HT-29 (cell line): ENCODE measurements at places on chromosomes 2 and 18. TPM values are rescaled to one million over a fixed set of nuclear protein-coding genes. Genes with fewer than 3 reads are reported as not detected.
A peak's percentile ranks its signal among the peaks of the same experiment; 100 is the strongest.

The AMER3 gene
- not detected in 2 replicates for total RNA-seq

The OR6B2 gene
- total RNA-seq = not detected in 2 replicates

The CASP8 gene
- total RNA-seq = 19.4 and 20.1 TPM in 2 replicates

The EMILIN2 gene
- 33.0 and 48.0 TPM in 2 replicates for total RNA-seq

The PTPRN gene
- not detected in 2 replicates for total RNA-seq

The GLS gene
- 25.2 and 27.7 TPM in 2 replicates for total RNA-seq

DNA sequence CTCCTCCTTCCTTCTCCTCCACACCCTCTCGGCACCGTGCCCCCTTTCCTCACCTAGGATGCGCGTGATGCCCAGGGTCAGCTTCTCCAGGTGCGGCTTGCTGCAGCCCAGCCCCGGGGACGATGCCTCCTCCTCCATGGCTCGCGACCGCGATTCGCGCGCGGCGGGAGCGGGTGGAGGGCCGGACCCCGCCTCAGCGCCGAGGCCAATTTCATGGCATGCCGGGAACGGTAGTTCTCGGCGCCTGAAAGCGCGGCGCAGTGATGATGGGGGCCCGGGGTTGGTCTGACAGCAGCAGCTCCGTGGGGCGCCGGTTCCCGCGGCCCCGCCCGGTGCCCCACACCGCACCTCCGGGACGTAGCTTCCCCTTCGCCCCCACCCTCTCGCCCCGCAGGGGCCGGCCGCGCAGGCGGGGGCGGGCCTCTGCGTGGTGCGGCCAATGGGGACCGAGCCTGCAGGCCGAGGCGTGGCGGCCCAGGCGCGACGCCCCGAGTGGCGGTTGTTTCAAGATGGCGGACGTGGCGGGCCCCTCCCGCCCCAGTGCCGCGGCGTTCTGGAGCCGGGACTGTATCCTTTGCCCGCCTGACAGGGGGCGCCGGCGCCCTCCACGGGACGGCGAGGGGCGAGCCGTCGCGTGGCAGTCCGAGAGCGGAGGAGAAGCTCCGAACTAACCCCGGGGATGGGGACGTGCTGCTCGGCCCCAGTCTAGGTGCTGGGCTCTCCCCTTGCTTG, at the start of the genes KIAA1328 and TPGS2:
KIAA1328 (plus strand) TSS at position 498 of the 732 bp plus-strand sequence; CDS start at position 510, 12 bp downstream.
TPGS2 (minus strand) TSS at position 373 of the 732 bp plus-strand sequence; CDS start at position 138, 235 bp downstream.
- DNase-seq = peak; percentile 75

- no peak for DNase-seq
Observed at GRCh38 chr18:22567794-22568193, 150.1 kb upstream of the CTAGE1 start.

GRCh38 chr18:5975111-5976002, 80.0 kb upstream of the TMEM200C start:
- no peak for DNase-seq

- DNase-seq = no peak
Observed at GRCh38 chr2:81276595-81276994, 972.0 kb upstream of the LRRTM1 start.

DNA sequence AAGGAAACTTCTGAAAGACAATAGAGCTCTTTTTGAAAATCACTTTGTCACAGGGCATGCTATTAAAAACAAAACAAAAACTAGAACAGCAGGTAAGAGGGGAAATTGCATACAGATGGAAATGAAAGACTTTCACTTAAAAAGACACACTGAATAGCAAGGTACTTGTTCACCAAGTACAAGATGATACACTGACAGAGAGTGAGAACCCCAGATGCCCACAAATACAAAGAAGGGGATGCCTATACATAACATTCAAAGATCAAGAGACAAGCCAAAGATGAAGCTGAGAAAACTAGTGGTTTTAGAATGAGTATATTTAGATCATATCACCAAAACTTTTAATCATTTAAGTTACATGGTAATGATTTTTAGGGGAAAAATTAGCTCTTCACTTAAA, 60.7 kb downstream of the ASXL2 start:
- DNase-seq = no peak

GRCh38 chr18:6997808-6998207, 119.8 kb downstream of the LAMA1 start:
- DNase-seq = no peak

DNA sequence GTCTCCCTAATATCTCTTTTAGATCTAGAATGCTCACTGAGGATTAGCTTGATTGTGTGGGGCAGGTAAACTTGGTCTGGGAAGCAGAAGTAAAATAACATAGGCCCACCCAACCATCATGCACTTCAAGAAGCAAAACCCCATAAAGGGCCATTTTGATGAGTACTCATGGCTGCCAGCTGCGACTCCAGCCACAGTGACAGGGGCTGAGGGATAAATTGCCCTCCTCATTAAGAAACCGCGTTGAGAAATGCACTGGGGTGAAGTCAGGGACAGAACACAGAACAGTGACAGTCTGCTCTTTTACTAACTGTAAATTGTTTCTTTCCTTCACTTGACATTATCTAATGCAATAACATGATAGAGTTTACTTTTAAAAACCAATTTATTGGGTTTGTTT, 60.2 kb downstream of the RND3 start:
- DNase-seq = no peak

- peak; percentile 59 for DNase-seq
Observed at GRCh38 chr2:226137201-226137811, 662.3 kb downstream of the IRS1 start.
